Cortex of kidney (tissue), 1 donor: ENCODE measurements at places on chromosomes 11 and 22.

DNA sequence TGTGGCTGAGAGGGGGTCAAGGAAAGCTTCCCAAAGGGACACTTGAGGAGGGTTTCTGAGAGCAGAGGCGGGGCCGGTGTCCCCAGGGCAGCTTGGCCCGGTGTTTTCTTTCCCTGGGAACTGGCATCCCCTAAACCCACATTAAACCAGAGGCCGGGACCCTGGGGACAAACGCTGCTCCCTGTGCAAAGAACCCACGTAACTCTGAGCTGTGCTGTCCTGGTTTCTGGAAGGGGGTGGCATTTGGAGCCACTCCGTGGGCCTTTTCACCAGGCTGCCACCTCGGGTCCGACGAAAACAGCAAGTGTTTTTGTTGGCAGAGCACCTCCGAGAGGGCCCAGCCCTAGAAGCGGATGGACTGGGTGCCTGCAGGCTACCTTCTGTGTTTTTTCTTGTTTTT, 100.2 kb upstream of the ANO1 start:
- DNase-seq = no peak

GRCh38 chr11:108620958-108621772, 27.6 kb upstream of the EXPH5 start:
- DNase-seq = no peak

DNA sequence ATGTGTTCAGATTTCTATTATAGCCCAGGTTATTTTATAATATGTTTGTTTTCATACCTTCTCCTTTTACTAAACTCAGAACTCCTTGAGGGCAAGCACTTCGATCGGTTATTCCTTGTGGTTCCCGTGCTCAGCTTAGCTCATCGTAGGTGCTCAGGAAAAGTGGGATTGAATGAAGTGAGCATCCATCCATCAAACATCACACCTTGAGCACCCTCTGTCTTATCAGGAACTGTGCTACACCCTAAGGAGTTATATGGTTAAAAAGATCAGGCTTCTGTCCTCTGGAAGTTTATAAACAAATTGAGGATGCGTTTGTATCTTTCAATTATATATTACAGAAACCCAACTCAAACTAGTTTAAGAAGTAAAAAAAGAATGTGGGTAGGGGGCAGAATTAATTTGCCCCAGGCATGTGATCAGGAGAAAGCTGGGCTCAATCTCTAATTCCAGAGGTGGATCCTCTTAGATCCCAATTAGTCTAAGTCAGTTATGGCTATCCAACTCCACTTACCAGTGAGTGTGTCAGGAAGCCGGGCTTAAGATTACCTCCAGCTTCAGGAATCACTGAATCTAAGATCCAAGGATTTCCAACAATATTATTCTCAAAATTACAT, 59.9 kb upstream of the RRAS2 start:
- DNase-seq = no peak

GRCh38 chr11:60924906-60925853, 920 bp downstream of the TMEM132A start:
- no peak for DNase-seq

DNA sequence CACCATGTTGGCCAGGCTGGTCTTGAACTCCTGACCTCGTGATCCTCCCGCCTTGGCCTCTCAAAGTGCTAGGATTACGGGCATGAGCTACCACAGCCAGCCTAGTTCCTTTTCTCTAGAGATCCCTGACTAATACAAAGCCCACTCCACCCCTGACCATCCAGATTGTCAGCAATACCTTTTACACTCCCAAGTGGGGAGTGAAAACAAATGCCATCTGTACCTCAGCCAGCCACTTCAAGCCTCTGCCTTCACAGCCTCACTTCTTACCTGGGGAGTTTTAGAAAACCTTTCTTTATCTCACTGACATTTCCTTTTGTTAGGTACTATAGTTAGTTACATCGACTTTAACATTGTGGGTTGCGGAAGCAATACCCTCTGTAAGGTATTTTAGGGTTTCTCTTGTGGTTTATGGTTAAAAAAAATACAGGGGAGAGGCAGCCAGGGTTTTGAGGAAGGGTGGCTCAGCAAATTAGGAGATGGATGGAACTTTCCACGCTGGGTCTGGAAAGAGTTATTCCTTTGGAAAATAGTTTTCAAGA, 8.9 kb downstream of the TOM1 start:
- DNase-seq = no peak

DNA sequence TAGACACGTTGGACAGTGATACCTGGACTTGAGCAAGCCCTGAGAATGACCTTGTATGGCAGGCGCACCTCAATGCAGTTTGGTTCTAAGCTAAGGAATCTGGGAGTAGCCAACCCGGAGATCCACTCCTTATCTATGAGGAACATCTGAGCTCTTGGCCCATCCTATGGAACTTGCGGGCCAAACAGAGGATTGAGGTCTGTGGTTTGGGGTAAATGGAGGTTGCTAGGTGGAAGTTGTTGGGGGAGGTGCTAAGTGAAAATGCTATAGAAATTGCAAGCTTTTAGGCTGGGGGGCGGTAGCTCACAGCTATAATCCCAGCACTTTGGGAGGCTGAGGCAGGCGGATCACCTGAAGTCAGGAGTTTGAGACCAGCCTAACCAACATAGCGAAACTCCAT, 8.9 kb downstream of the GDPD5 start:
- no peak for DNase-seq

GRCh38 chr22:46156031-46156430, 5.7 kb downstream of the PPARA start:
- no peak for DNase-seq

- no peak for DNase-seq
These were observed 33.6 kb downstream of the TRMU start for GRCh38 chr22:46368871-46369715.

DNA sequence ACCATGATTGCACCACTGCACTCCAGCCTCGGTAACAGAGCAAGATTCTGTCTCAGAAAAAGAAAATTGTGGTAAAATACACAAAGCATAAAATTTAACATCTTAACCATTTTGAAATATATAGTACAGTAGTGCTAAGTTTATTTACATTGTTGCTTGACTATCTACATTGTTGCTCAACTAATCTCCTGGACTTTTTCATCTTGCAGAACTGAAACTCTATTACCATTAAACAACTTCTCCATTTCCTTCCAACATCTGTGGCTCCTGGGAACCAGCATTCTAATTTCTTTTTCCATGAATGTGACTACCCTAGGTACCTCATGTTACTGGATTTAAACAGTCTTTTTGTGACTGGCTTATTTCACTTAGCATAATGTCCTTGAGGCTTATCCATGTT, 13.5 kb upstream of the VWA5A start:
- DNase-seq = no peak

DNA sequence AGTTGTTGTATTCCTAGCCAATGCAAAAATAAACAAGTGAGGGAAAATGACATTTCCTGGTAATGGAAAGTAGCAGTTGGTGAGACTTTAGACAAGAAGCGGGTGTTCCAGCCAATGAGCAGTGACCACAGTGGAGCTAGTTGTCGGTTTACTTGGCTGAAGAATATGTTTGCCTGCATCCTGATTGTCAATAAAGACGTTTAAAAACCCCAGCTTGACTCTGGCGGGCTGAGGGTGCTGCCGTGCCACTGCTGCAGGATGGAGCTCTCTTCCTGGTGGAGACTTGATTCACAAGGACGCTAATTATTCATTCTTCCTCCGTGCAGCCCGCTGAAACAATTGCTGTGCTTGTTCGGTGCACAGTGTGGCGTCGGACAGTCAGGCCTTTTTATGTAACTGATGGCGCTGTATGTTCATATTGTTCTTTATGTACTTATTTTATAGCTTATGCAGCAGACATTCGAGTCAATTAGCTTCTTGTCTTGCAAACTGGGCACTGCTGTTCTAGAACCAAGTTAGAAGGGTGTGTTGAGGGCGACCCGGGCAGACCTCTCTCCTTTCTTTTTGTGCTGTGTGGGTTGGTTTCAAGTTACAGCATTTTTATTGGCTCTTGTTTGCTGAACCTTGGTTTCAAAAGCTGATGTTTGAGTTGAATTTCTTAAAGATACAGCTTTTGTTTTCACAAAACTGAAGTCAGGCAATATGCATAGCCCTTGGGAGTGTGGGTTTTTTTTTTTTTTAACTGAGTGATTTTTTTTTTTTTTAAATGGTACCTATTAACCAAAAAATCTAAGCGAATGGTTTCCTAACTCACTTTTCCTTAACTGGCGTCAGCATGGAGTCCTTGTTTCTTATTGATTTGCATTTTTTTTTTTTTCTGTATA, 153.9 kb downstream of the TEAD1 start:
- no peak for DNase-seq

DNA sequence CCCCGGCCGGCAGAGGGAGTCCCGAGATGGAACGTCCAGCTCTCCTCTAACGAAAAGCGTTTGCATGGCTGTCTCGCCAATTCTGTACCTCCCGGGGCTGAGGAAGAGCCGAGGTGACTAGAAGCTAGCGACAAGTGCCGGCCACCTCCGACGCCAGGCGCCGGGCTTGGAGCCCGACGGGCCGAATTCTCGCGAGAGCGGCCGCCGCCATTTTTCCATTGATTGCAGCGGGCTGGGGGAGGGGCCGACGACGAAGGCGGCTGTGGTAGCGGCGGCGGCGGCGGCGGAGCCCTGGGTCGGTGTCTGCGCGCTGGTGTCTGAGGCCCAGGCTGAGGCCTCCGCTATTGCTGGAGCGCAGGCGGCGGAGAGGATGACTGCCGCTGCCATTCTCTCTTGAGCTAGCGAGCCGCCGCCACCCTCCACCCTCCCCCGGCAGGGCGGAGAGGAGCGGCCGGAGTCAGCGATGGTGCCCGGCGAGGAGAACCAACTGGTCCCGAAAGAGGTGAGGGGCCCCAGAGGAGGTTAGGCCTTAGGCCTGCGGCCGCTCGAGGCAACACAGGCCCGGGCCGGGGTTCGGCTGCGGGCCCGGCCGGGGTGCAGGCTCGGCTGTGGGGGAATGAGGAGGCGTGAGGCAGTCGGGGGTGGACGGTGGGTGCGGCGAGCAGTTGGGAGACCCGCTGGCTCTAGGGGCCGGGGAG, at the start of gene USP47:
Gene USP47, plus strand, starts transcription at position 250 of the 698 bp plus-strand sequence. Its CDS starts 214 bp downstream, at position 464.
- no peak for DNase-seq

GRCh38 chr11:33687733-33688479, 12.7 kb downstream of the C11orf91 start:
- DNase-seq = no peak

DNA sequence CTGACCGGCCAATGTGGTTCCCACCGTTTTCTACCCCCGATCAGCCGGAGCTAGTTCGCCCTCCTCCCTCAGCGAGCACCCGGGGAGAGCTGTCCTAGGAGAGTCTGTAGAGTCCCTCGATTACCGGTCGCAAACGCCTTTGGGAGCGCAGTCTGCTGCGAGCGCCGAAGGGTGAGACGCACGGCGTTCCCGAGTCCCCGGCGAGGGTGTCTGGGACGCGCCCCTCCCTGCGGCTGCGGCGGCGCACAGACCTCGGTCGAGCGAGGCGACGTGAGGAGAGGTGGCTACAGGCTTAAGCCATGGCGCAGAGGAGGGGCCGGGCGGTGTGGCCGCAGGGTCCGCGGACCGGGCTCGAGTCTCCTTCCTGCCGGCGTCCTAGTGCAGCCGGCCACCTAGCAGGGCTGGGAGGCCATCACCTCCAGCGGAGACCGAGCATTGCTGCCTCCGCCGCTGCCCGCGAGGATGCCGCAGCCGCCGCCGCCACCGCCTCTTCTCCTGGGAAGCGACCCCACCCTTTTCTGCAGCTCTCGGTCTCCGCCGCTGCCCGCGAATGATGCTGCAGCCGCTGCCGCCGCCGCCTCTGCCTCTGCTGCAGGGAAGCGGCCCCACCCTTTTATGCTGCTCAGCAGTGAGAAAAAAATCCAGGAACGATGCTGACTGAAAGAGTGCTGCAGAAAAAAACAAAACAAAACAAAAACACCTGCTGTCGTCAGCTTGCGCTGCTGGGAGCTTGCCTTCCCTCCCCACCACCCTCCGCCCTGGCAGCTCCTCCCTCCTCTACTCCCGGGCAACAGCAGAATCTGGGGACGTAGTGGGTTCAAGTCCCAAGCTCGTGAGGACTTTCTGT, at the start of gene MAP6:
Gene MAP6, minus strand, starts transcription at position 588 of the 847 bp plus-strand sequence. CDS start 669 bp downstream, outside the sequence.
- DNase-seq = no peak

DNA sequence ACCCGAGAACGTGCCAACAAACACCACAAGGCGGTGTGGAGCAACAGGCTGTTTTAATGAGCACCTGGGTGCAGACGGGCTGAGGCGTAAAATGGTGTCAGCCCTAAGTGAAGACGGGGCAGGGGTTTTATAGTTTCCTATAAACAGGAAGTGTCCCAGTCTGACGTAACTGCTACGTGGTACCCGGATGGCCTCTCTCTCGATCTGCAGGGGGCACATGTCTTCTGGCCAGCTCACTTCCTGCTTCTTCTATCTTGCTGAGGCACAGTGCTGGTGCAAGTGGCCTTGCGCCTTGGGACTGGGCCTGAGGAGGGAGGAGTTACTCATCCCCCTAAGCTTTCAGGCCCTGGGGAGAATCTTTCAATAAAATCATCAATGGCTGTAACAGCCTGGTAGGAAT, 20.9 kb downstream of the OOSP3 start:
- no peak for DNase-seq

DNA sequence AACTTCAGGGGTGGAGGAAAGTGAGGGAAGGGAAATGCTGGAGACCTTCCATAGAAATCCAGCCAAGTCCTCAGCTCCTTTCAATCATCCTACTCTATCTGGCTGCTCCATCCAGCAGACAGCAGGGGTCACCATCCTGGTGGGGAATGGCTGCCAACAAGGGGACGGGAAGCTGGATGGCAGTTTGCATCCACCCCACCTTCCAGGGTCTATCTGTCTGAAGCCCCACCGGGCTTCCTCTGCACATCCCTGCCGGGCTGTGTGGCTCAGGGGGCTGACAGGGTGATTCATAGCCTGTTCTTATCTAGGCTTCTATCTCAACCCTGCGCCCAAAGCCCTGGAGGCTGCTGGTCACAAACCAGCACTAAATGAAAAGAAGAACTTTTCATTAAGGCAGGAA, 1.1 kb downstream of the SYTL2 start:
- DNase-seq = no peak

GRCh38 chr11:88414981-88415413, 77.5 kb upstream of the CTSC start:
- no peak for DNase-seq

- no peak for DNase-seq
These were observed 225.0 kb upstream of the UBASH3B start for GRCh38 chr11:122430490-122430889.
